ENCODE measurements at places on chromosomes 16 and 17.

- DNase-seq = no peak
Observed at GRCh38 chr16:71479420-71479819, 9.7 kb downstream of the ZNF19 start.

DNA sequence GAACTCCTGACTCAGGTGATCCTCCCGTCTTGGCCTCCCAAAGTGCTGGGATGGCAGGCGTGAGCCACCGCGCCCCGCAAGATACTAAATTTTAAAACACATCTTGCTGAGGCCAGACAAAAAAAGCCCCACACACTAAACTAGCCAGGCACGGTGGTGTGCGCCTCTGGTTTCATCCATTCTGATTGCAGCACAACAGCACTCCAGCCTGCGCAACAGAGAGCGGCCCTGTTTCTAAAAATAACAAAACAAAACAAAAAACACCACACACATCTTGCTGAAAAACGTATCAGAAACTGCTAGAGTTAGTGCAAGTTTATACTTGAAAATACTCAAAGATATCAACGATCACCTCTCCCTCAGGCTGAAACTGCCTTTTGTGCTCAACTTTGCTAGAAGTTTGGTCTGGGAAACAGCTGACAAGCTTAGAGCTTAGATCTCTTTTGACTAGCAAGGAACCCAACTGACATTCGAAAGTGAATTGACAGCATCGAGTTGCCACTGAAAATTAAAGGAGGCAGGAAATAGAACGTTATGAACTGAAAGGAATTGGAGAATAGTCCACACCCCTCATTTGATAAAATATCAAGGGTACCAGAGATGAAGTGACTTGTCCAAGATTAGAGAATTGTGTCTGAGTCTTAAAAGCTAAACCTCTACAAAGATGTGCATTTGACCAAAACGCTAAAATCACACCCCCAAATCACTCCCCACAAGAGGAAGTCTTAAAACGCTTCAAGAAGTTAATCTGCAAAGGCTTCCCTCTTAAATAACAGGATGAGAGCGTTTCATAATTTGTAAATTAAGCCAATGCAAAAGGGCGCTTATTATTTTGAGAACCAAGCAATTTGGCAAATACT is 908 bp downstream of the COG4 start:
- DNase-seq = no peak

GRCh38 chr17:10051112-10051511 is 146.0 kb upstream of the RCVRN start:
- no peak for DNase-seq

DNA sequence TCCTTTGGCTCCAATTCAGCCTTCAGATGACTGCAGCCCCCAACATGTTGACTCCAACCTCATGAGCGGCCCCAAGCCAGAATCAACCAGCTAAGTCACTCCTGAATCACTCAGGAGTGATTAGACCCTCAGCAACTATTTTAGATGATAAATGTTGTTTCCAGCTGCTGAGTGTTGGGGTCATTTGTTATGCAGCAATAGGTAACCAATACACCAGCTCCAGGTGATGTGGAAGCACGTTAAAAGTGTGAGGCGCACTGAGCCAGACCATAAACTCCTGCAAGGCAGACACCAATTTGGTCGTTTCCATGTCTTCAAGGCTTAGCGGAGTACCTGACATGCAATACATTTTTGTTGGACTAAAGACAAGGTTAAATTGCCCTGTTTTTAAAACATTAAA is 17.5 kb downstream of the COQ7 start:
- no peak for DNase-seq

- no peak for DNase-seq
Observed at GRCh38 chr17:8444494-8444893, 8.8 kb downstream of the NDEL1 start.

DNA sequence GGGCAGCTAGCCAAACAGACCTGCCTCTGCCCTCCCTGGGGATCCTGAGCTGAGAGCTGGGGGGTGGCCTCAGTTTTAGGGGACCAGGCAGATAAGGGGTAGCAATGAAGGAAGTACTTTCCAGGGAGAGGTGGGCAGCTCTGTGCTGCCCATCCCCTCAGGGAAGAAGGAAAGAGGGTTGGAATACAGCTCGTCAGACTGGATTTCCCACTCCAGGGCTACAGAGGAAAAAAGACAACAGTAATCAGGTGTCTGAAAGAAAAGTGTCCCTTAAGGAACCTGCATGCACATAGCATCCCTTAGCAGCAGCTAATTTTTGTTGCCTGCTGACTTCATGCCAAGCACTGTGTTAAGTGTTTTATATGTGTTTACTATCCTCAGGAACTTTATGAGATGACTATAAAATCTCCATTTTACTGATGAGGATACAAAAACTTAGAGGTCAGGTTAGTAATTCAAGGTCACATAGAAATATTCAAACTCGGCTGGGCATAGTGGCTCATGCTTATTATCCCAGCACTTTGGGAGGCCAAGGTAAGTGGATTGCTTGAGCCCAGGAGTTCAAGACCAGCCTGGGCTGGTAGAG is 3.2 kb upstream of the MRPL58 start:
- DNase-seq = no peak

DNA sequence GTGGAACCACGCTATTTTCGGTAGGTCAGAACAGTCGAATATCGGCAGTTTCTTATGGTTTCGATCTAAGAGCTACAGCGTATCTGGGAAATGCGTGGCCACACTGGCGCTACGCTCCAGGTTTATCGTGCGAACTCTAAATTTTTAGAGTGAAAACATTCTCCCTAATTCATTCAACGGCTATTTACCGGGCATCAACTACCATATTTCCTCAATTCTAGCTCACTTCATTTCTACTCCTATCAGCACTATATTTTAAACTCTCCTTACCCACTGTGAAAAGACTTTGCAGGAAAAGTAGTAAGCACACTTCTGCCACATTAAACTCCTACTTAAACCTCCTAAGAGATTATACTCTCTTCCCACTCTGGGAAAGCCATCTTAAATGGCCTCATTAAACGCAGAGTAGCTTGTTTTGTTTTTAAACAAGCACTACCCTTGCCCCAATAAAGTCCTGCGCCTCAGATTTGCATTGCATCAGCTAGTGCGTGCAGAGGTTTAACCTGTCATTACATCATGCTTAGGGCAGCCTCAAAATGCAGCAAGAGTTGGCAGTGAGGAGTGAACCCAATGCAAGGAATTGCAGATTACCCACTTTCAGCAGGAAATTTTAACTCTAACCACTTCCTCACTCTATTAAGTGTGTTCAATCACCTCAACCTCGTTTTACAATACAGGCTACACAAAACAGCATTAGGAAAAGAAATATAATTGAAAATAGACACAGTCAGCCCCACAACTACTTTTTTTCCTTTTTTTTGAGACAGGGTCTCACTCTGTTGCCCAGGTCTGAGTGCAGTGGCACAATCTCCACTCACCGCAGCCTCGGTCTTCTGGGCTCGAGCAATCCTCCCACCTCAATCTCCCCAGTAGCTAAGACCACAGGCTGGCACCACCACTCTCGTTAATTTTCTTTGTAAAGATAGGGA is 18.8 kb downstream of the SIAH1 start:
- DNase-seq = peak; percentile 22
